NCI-H748 treated with DMSO at 0.1 percent for 48 hours (cell line): ENCODE measurements at places on chromosomes 2 and 18.

DNA sequence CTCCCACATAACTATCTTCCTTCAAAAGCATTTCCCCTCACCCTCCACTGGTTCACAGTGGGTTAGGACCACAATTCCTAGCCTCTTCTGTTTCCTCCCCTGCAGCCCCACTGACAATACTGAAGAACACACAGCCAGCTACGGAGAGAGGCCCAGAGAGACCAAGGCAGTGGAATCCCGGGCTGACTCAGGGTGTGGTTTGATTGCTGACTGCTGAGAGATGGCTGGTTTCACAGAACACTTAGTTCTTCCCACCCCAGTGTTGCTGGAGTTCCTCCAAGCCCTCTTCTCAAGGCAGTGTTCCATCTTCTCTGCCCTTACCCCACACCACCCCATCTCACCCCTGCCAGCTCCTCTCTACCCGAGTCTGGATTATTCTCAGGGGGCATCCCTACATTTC lies 43.3 kb upstream of the ZFP36L2 start:
- DNase-seq: no peak

DNA sequence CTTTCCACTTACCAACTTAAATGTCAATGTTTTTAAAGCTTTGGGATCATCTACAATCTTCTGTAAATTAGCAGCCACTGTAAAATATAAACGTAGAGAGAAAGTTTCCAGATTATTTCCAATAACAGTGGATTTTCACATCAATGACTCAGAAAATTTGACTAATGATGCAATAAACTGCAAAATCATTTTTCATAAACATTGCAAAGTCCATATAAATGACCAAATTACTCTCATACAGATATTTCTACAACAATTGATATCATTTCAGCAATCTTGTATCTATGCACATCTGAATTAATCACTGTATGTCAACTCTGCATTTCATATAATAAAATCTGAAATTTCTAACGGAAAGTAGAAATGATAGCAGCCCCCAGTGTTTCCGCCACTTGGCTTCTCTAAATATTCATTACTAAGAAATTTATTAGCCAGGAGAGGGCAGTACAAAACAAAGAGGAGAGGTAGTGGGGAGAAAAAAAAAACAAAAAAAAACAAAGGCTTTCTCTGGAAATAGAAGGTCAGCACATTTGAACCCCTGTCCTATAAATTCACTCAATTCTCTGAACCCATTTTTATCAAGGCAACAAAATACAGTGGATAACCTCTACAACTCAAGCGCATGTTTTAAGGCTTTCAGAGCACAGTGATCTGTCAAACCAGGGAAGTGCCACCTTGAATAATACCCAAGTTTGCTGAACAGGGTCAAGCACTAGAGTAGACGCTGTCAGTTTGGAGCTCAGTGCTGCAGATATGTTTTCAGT lies 282.6 kb downstream of the STK39 start:
- DNase-seq: no peak

DNA sequence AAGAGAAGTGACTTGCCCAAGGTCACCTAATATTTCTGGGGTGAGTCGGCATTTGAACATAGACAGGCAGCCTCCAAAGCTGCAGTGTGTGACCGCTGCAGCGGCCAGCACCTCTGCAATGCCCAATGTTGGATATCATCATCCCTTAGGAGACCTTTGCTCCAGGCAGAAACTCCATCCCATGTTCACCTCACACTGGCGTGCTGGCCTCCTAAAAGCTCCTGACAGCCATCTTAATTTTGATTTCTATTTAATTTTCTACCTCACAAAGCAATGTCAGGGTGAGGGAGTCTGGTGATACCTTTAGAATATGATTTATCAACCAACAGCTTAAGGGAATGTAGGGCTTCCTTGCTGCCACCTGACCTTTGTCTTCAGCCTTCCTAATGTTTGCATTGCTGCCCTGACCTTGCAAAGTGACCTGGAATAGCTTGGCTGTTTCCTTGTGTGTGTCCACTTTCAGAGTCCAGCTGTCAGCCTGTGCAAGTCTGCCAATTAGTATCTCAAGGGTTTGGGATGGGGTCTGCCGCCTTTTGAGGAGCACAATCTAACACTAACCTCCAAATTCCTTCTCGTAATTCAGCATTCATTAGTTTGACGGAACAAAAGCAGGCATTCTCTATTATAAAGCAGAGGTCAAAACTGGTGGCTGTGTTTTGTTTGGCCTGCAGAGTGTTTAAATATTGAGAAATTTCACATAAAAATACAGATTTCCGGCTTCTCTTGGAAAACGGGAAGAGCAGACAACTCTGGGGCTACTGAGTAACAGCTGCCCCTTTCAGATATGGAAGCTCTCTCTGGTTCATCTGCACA lies 127.6 kb downstream of the PLEKHM3 start:
- no peak for DNase-seq

DNA sequence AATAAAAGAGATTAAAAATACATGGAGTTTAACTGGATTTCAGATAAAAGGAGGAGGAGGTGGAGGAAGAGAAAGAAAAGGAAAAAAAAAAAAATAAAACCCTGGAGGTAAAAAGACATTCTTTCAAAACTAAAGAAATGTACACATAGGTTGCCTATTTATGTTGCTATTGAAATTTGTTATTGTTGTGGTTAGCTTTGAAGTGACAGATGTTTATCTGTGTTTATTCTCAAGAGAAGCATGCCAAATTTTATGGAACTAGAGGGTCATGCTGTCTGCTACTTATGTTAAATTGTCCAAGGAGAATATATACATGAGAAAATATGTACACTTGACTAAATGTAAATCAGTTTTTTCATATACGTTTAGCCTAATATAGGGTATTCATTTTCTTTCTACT lies 653.2 kb downstream of the DCDC2C start:
- DNase-seq: no peak

DNA sequence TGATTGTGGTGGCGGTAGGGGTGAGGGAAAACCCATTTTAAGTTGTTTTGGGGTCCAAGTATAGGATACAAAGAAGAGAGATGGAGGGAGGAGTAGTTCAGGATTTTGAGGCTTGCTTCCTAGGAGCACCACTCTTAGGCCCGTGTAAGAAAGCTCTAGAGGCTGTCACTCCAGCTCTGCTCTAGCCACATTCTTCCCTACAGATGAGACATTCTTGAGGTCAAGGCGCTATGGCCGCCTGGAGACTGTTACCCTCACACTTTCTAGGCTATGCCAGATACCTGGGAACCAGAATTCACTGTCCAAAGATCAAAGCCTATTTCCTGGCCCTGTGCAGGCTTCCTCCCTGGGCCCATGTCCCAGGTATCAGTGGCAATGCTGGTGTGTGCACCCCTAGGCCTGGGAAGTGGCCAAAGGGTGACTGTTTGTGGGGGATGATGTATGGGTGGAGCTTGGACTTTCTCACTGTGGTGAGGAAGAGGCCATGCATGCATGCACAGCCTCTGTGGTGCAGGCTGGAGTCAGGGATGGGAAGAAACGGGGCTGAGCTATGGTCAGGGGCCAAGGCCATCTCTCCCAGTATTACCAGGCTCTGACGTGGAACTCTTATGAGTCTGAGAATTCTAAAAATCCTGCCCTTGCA lies 7.0 kb upstream of the TTL start:
- no peak for DNase-seq

- DNase-seq: no peak
Measured at GRCh38 chr2:467543-467891, 179.6 kb upstream of the ALKAL2 start.

GRCh38 chr18:47254341-47254939 lies 3.0 kb upstream of the SKOR2 start:
- DNase-seq: no peak

DNA sequence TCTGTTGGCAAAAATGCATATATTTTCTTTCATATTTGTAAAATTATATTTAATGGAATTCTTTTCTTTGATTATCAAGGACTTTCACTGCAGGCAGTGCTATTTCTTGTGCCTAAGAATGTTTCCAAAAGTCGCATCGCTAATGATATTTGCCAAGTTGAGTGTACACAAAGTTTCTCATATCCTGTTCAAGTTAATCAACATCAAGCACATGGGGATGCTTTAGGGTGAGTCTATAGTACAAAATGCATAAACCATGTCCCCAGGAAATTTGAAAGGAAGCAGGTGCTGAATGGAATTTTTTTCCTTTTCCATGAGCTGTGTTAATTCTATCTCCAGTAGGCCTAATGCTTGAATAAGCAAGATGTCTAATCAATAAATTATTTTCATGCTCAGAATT lies 129.7 kb downstream of the GALNT1 start:
- no peak for DNase-seq
